ENCODE measurements at places on chromosomes 2 and 18. TPM values are rescaled to one million over a fixed set of nuclear protein-coding genes. Genes with fewer than 3 reads are reported as not detected.

FIGN gene
- 4.1 TPM for total RNA-seq

PNPT1 gene
- total RNA-seq = 27.0 TPM

SLC30A3 gene
- total RNA-seq = 0.09 TPM

UGT1A5 gene
- not detected for total RNA-seq

SAG gene
- not detected for total RNA-seq

TRIM54 gene
- not detected for total RNA-seq

RGPD6 gene
- 45.0 TPM for total RNA-seq

CHN1 gene
- total RNA-seq = 3.3 TPM

PTRHD1 gene
- 23.7 TPM for total RNA-seq

ANKRD30B gene
- total RNA-seq = 2.7 TPM

DSG1 gene
- total RNA-seq = not detected

MTCL1 gene
- 60.6 TPM for total RNA-seq

ST6GAL2 gene
- 0.09 TPM for total RNA-seq

MYO5B gene
- total RNA-seq = 0.16 TPM

CRIM1 gene
- 108 TPM for total RNA-seq

AMER3 gene
- not detected for total RNA-seq

MYCN gene
- total RNA-seq = not detected

STPG4 gene
- total RNA-seq = not detected

ATOH8 gene
- total RNA-seq = 17.0 TPM

RBMS1 gene
- total RNA-seq = 70.2 TPM

POTEI gene
- total RNA-seq = not detected

TWIST2 gene
- 15.8 TPM for total RNA-seq

PTPRN gene
- total RNA-seq = 1.8 TPM

CROCC2 gene
- 0.41 TPM for total RNA-seq

UGT1A4 gene
- not detected for total RNA-seq

KLHL41 gene
- total RNA-seq = 2.1 TPM

PROM2 gene
- 0.18 TPM for total RNA-seq

CHST10 gene
- total RNA-seq = 11.0 TPM

CNGA3 gene
- 0.18 TPM for total RNA-seq

CLEC4F gene
- total RNA-seq = not detected

TPO gene
- not detected for total RNA-seq

GULP1 gene
- total RNA-seq = 42.7 TPM

DCDC2C gene
- total RNA-seq = not detected

CXCR4 gene
- 0.27 TPM for total RNA-seq

CD207 gene
- total RNA-seq = not detected

POU3F3 gene
- not detected for total RNA-seq

UGT1A6 gene
- 0.09 TPM for total RNA-seq

RPRM gene
- not detected for total RNA-seq

SH3BP4 gene
- 49.7 TPM for total RNA-seq

PLB1 gene
- 2.7 TPM for total RNA-seq

MLPH gene
- 5.2 TPM for total RNA-seq

TLX2 gene
- not detected for total RNA-seq

FAP gene
- total RNA-seq = 150 TPM

FBLN7 gene
- total RNA-seq = 3.2 TPM

GRB14 gene
- 6.9 TPM for total RNA-seq

TBR1 gene
- total RNA-seq = not detected

POTEJ gene
- total RNA-seq = not detected

Data from fibroblast of the aortic adventitia (primary cell).